ENCODE measurements at places on chromosomes 16 and 17.

- DNase-seq, result peak; percentile 75
Observed at GRCh38 chr17:82153745-82154375, 55.8 kb upstream of the FASN start.

DNA sequence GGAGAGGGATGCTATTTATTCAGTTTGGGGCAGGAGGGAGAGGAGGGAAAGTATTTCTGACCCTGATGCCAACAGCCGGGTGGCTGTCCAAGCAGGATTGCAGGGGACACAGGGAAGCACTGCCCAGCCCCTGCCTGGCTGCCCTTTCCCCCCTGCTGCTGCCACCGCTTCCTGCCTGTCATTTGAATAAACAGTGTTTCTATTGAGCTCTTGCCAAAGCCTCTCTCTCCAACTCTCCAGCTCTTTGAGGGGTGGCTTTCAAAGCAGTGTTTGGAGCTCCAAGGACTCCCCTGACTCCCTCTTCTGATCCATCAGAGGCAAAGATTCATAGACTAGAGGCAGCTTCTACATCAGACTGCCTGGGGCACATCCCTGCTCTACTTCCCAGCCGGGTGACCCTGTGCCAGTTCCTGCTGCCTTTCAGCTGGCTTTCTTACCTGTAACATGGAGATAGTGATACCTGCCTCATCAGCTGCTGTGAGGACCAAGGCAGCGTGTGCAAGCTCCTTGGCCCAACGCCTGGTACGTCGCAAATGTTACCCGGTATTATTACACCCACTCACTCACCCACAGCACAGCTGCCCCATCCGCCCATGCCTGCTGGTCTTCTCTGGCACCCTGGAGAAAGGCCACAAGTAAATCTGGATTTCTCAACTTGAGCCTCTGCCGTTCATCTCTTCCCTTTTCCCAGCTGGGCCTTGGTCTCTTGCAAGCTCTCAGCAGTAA is 9.5 kb downstream of the PROCA1 start:
- DNase-seq, result no peak

DNA sequence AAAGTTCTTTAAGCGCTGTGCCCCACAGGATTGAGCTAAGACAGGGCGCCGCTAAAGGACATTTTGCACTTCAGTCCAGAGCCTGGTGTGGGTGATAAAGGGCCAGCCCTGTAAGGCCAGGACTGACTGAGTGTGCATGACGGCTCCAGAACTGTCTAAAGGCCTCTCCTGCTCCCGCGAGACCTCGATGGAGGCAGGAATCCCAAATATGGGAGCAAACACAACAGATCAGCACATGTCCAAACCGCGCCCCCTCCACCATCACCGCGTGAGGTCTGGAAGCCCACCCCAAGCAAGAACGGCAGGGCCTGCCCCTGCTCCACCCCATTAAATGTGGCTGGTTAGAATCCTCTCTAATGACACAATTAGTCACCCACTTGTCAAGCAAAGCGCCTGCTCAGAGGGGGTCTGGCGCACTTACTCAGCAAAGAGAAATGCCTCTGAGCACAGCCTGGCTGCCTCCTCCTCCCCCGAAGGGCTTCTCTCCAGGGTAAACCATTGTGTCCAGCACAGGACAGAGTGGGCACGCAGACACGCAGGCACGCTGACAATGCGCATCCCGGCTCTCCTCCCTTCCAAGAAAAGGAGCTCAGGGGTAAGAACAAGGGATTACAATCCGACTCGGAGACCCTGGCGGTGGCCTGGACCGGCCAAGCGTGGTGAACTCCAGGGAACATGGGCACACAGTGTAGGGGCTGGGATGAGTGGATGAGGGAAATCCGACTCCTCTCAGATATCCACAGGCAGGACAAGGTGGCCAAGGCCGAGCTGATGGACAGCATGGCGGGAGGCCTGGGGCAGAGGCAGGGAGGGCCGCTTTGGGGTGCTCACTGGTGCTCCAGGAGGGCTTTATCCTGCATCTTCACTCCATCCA is 1.5 kb downstream of the MXRA7 start:
- peak; percentile 91 for DNase-seq

DNA sequence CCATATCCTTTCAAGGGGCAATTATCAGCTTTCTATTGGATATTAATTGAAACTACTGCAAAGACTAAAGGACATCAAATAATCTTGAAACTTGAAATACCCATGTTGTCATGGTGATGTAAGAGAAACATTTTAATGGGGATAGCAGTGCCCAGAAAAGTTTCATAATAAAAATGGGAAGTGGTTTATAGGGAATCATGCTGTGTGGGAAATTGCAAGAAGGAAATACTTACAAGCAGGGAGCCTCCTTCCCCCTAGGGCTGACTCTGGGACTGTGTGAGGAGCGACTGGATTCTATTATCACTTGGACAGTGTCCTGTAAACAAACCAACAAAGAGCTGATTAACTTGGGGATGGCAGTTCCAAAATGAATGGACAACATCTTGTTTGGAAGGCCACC is 1393.1 kb upstream of the GOT2 start:
- no peak for DNase-seq

DNA sequence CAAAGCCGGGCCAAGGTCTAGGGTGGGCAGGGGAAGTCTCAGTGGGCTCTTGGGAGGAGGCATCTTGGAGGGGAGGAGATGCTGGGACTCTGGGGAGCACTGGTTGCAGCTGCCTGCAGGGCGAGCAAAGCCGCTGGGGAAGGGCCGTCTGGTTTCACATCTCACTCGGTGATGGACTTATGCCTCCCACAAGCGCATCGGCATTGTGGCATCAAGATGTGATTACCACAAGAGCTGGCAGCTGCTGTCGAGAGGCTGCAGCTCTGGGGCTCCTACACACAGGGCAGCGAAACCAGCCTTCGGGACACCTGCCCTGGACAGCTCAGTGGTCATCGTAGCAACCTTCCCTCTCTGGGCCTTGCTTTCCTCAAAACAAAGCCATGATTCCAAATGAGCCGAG is 3.1 kb upstream of the KCNJ12 start:
- DNase-seq, result no peak

GRCh38 chr16:26134588-26134987 is 442.8 kb downstream of the HS3ST4 start:
- DNase-seq, result no peak

- DNase-seq, result peak; percentile 32
Observed at GRCh38 chr17:50514936-50515702, 6.9 kb downstream of the MYCBPAP start.

GRCh38 chr17:29127840-29128239 is 52.4 kb downstream of the MYO18A start:
- no peak for DNase-seq

DNA sequence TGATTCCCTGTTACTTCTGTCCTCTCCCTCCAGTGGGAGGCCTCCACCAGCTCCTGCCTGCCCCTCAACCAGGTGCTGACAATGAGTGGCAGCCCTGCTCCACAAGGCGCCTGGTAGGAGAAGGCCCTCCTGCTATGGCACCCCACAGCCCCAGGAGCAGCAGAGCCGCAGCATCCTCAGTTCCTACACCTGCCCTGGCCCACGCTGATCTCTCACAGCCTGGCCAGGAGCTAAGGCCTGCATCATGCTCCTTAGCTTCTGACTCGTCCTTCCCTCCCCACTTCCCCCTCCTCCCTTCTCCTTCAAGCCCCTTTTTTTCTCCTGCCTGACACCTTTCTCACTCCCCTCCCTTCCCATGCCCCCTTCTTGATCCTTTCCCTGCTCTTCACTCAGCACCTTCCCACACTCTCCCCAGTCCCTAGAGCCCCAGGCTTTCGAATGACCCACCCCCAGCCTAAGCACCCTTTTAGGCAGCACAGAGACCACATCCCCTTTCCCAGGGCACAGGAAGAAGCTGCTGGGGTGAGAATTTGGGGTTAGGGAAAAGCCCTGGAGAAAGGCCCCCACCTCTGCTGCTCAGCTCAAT is 6.5 kb downstream of the PROCA1 start:
- DNase-seq, result no peak

DNA sequence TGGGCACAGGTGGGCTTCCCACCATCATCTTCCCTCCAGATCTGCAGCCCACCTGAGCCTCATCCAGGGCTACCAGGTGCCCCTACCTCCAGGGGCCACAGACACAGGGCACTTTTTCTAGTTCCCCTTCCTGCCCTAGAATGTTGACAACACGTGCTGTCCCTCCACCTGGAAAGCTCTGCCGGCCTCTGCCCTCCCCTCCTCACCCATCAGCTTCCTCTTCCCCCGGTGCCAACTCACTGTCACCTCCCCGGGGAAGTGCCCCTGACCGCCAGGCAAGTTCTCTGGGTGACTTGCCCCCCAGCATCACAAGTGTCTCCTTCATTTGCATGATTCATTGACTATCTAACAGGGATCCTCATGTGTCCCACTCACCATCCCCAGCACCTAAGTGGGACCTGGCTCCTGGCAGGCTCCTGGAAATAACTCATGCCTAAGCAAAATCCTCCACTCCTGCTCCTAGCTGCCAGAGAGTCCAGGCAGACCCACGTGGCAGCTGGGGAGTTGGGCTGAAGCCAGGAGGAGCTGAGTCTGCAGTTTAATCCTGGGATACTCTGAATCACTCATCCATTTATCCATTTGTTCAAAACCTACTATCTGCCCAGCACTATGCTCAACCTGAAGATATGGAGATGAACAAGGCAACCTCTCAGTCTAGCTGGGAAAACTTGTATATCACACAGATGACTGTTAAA is 304.4 kb downstream of the FOXL1 start:
- peak; percentile 74 for DNase-seq

DNA sequence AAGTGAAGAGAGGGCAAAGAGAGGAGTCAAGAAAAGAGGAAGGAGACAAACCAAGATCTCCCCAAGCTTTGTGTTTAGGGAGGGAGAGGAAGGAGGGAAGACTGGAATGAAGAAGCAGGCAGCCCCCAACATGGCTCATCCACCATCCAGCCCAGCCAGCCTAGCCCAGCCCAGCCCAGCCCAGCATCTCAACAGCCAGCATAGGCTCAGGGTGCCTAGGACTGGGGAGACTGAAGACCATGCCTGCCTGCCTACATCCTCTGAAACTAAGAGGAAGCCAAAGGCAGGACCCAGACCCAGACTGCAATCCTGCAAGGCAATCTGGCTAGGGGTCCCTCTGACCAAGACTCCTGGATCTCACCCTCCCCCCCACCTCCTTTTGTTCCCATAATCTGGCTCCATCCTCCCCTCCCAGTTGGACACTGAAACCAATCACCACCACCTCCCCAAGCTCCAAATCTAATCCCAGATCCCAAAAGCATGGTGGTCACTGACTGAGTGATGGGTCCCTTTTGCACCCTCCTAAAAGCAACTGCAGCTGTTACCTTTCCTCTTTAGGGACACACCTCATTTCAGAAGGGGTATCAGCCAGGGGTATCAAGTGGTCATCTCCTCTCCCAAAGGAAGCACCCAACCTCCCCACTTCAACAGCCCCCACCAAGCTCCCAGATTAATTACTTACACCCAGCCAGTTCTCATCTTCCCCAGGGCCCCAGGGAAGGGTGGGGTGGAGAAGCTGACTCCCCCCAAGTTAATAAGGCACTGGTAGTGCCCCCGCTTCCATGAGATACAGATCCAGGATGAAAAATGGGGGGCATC is 1.2 kb downstream of the HDAC5 start:
- no peak for DNase-seq

DNA sequence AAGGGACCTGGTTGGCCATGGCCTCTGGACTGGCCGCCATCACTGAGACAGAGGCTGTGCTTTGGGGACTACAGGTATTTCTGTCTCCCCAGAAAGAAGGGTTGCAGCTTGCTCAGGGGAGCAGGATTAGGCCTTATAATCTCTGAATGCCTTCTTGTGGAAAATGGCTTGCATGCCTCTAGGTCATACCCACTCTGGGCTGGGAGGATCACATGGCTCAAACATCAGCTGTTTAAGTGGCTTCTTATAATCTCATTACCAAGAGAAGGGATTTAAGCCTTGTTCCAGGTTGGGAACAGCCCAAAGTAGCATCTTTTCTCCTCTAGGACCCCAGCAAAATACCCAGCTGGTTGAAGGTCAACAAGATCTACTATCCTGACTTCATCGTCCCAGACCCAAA is 19.1 kb downstream of the LIG3 start:
- no peak for DNase-seq

- peak; percentile 42 for DNase-seq
Observed at GRCh38 chr17:4811471-4811870, 4.5 kb downstream of the PLD2 start.

- peak; percentile 30 for DNase-seq
Observed at GRCh38 chr16:73172241-73172972, 124.5 kb upstream of the ZFHX3 start.

- no peak for DNase-seq
Observed at GRCh38 chr17:63983320-63983719, 10.6 kb upstream of the SCN4A start.

- no peak for DNase-seq
Observed at GRCh38 chr16:68005786-68006286, 6.6 kb upstream of the DPEP2 start.

DNA sequence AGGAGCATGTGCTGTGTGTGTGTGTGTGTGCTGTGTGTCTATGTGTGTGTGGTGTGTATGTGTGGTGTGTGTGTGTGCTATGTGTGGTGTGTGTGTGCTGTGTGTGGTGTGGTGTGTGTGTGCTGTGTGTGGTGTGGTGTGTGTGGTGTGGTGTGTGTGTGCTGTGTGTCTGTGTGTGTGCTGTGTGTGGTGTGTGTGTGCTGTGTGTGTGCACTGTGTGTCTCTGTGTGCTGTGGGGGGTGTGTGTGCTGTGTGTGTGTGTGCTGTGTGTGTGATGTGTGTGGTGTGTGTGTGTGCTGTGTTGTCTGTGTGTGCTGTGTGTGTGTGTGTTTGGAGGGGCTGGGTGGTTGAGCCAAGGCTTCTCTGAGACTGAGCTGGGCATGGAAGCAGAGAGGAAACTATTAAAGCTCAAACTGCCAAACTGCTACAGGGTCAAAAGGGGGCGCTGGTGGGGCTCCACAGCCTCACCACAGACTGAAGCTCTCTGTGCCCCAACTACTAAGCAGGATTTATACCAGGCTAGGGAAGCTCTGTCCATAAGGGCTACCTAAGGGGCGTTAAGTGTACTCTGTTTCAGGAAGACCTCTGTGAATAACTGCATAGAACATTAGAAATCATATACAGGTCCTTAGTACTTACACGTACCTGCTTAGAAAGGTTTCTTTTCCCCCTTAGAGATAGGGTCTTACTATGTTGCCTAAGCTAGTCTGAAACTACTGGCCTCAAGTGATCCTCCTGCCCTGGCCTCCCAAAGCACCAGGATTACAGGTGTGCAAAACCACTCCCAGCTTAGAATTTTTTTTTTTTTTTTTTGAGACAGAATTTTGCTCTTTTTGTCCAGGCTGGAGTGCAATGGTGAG is 27.8 kb upstream of the GHDC start:
- DNase-seq, result peak; percentile 53

- no peak for DNase-seq
Observed at GRCh38 chr17:66437476-66438026, 135.1 kb downstream of the PRKCA start.
